T-helper 2 cell treated with Interferon-gamma antibody and Interleukin-4, amounts not matched to agents 100 ng/mL and 5 ng/mL, for 36 hours (primary cell): ENCODE measurements at places on chromosomes 6 and 20. TPM values are rescaled to one million over a fixed set of nuclear protein-coding genes. Genes with fewer than 3 reads are reported as not detected.

The GSTA3 gene
- not detected in 2 replicates for total RNA-seq

The LRFN2 gene
- 0.16 and 0.20 TPM in 2 replicates for total RNA-seq

The DEFB121 gene
- not detected in 2 replicates for total RNA-seq

The EYS gene
- not detected in 2 replicates for total RNA-seq

The BMP7 gene
- total RNA-seq = not detected in 2 replicates

The RUNX2 gene
- total RNA-seq = 34.7 and 39.3 TPM in 2 replicates

The FERMT1 gene
- total RNA-seq = 0.45 and 0.75 TPM in 2 replicates

The PRL gene
- total RNA-seq = not detected in 2 replicates

The CRISP2 gene
- not detected in 2 replicates for total RNA-seq

The LRRC73 gene
- 0.16 and 0.32 TPM in 2 replicates for total RNA-seq

The GHRH gene
- not detected in 2 replicates for total RNA-seq

The FKBP1A gene
- 279 and 292 TPM in 2 replicates for total RNA-seq

The HEBP2 gene
- 27.2 and 29.4 TPM in 2 replicates for total RNA-seq

The SRMS gene
- total RNA-seq = not detected in 2 replicates

The CD24 gene
- 0.14 and 0.27 TPM in 2 replicates for total RNA-seq

The TNXB gene
- 5.7 and 7.6 TPM in 2 replicates for total RNA-seq

The XKR7 gene
- total RNA-seq = 0.05 TPM in 2 replicates

The CARMIL1 gene
- total RNA-seq = 1.8 and 2.1 TPM in 2 replicates
